ENCODE measurements at places on chromosomes 12 and 14.

DNA sequence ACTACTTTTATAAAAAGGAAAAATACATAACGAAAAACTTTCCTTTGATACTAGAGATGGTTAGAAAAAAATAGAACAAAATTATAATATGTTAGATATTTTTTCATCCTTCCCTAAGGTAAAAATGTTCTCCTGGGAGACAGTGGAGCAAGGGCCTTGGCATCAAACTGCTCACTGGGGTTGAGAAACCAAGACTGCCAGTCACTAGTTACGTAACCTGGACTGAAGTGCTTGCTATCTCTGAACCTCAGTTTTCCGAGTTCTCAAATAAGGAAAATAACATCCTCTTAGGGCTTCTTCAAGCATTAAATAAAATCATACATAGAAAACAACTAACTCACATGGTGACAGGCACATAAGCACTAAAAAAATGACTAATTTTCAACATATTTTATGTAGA lies 48.2 kb upstream of the FRMD6 start:
- no peak for ATAC-seq

GRCh38 chr12:93125126-93125525 lies 196.0 kb upstream of the EEA1 start:
- ATAC-seq, result no peak

- ATAC-seq, result no peak
Measured at GRCh38 chr12:34108967-34109366, 86.7 kb downstream of the ALG10 start.

DNA sequence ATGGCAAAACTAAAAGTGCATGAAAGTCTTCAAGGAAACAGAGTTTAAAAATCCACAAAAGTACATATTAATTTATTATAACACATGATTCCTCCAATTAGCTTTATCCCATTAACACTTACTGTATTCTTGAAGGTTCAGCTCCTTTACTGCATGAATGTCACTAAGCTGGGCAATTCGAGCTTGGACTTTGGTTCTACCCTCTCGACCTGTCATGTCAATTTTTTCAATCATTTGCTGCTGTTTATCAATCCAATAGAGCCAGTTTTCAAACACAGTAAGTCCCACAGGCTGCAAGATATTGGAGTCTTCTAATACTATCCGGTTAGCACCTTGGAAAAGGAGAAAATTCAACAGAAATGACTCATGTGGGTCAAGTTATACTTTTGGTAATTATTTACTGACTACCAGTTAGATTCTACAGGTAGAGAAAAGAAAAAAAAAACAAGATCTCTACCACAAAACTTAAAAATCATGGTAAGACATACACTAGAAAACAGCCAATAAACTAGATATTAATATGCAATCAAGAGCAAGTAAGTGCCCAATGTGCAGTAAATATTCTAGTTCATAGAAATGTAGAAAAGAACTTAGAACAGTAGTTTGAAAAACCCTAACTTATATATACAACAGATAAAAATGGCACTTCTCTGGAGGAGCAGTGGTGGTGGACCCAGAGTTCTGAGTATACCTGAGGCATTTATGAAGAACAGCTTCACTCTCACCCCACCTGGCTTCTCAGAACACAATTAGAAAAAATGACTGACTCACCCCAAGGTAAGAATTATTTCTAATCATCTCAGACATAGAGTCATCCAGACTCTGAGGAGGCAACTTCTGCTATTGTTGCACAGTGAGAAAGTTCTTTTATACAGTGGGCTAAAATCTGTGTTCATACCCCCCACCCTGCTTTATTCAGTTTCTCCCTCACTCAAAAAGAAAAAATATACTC lies 67.7 kb downstream of the BCL2L14 start:
- no peak for ATAC-seq

- no peak for ATAC-seq
Measured at GRCh38 chr12:1618489-1618888, 10.5 kb upstream of the WNT5B start.

DNA sequence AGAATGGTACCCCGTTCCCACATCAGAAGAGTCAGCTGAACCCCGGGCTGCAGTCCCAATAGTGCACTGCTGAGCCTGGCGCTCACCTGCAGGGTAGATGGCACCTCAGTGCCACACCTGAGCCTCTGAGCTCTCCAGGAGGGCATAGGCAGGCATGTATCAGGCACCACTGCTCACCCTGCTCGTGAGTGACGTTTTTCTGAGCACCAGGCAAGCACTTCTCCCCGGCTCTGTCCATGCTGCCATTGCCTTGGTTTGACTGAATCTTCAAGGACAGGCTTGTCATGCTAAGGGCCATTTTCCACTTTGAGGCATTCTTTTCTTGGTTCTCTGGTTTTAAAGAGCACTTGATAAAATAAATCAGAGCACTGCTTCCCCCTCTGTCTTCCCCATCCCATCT lies 161.6 kb upstream of the PRMT8 start:
- no peak for ATAC-seq

DNA sequence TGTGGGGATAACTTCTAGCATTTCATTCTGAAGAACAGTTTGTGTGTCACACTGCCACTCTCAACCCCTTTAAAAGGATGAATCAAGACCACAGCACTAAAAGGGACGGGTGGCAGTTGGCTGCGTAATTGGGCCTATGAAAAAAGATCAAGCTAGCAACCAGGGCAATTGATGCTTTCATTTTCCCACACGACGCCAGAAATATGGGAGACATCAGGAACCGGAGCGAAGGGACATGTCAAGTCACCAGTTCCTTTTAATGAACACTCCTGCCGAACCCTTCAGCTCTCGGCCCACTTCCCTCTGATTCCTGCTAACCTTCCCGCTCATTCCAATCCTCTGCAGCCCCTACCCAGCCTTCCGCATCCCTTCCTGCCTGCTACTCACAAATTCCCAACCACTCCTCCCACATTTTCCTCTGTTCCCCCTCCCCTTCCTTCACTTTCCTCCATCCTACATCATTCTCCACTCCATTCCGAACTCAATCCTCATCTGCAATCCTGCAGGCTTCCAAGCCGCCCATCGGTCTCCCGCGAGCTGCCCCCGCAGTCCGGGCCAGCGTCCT lies 753 bp downstream of the CSRNP2 start:
- ATAC-seq, result no peak

GRCh38 chr12:125098676-125099408 lies 33.6 kb downstream of the AACS start:
- ATAC-seq, result no peak

- no peak for ATAC-seq
Measured at GRCh38 chr14:74572726-74573301, 39.2 kb downstream of the LTBP2 start.

DNA sequence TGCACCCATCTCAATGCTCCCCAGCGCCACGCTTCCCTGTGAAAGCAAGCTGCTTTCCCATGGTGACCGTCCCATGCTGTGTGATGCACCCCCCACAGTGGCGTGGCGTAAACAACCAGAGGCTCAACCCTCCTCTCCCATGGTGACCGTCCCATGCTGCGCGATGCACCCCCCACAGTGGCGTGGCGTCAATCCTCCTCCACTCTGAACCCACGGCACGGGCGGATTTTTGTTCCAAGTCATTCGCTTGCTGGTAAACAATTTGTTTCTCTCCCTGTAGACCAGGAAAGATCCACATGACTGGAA lies 8.9 kb downstream of the STX2 start:
- no peak for ATAC-seq

GRCh38 chr12:123898673-123899072 lies 74.0 kb downstream of the CCDC92 start:
- no peak for ATAC-seq

Measured in stimulated activated memory B cell treated with anti-CD40 and anti-IgM and Interleukin-4, amounts not matched to agents 10 μg/mL and 1 μg/mL and 100 μg/mL, for 72 hours (primary cell).